ENCODE measurements at places on chromosomes 2 and 18.
A peak's percentile ranks its signal among the peaks of the same experiment; 100 is the strongest.

DNA sequence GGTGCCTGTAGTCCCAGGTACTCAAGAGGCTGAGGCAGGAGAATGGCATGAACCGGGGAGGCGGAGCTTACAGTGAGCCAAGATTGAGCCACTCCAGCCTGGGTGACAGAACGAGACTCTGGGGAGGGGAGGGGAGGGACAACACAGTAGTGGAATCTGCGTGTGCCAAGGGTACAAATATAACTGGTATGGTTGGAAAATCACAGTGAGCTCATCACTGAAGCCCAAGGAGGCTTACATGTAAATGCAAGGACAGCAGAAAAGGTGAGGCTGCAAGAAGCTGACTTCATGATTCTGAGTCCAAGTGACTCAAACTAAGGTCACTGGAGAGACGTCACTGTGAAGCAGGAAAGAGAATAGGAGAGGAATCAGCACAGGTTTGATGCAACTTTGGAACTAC is 9.2 kb downstream of the SEPTIN10 start:
- DNase-seq, result peak; percentile 69

- no peak for DNase-seq
Measured at GRCh38 chr18:77102259-77103040, 30.1 kb downstream of the MBP start.

DNA sequence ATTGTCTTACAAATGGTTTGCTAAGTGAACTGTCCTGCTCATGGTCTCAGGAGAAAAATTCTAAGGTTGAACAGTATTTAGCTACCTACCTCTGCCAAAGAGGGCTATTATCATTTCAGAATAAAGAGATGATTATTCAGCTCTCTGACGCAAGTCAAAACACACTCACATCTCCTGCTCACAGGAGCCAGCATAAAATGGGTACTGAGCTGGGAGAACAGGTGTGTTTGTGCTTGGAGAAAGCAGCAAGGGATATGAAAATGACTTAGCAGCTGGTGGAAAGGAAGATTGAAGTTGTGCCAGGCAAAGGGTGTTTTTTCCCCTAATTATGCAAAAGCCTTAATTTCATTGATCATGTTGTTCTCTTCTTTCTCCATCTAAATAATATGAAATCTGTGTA is 47.3 kb upstream of the TANK start:
- no peak for DNase-seq

- no peak for DNase-seq
Measured at GRCh38 chr2:207482630-207483029, 47.1 kb upstream of the CREB1 start.

- DNase-seq, result no peak
Measured at GRCh38 chr18:7846335-7846734, 279.2 kb downstream of the PTPRM start.

- DNase-seq, result no peak
Measured at GRCh38 chr2:211390536-211391188, 834.3 kb downstream of the CPS1 start.

- DNase-seq, result no peak
Measured at GRCh38 chr2:176368349-176368748, 99.1 kb downstream of the MTX2 start.

- DNase-seq, result no peak
Measured at GRCh38 chr2:19120181-19120580, 238.2 kb downstream of the OSR1 start.

DNA sequence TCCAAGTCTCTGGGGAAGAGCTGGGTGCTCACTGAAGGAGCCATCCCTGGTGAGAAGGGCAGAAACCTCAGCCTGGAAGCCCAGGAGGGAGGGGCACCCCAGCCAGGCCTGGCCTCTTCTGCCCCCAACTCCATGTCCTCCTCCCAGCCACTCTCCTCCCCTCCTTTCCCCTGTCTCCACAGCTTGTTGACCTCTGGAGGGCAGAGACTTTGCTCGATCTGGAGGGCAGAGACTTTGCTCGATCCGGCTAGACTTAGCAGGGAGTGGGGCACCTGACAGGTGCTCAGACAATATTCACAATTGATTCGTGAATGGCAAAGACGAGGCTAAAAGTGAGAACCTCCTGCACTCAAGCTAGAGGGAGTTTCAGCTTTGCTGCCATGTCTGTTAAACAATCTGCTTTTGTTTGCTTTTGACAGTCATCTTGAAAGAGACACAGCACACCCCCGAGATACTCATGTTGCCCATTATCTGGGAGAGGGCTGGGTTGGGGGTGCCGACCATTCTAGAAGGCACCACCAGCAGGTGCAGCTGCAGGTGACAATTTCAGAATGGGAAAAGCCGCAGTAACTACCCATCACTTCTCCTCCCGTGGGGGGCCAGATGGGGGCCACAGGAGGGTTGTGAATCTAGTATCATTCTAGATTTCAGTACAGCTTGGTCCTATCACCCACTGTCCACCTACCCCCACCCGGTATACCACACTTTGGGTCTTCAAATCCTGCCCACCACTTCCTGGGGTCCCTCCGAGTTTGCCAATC is 54.8 kb downstream of the DNMT3A start:
- no peak for DNase-seq

DNA sequence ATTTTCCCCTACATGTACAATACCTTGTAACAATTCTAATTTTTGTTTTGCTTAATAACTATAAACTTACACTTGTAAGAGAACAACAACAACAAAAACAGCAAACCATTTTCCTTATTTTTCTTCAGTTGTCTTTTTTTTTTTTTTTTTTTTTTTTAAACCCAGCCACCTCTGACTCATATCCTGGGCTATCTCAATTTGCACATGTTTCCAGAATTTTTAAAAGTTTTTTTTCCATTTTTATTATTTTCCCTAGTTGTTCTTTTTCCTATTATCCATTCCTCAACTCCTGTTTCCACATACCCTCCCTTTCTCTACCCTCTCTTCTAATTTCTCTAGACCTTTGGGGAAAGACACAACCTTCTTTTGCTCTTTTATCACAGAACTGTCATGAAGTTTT is 112.5 kb downstream of the EFEMP1 start:
- no peak for DNase-seq
